Amniotic epithelial cell (primary cell): ENCODE measurements at places on chromosomes 3 and 15.

GRCh38 chr15:29952225-29952624, 130.0 kb upstream of the TJP1 start:
- DNase-seq = no peak

- peak; percentile 60 for DNase-seq
Measured at GRCh38 chr3:30934208-30934550, 39.7 kb upstream of the GADL1 start.

DNA sequence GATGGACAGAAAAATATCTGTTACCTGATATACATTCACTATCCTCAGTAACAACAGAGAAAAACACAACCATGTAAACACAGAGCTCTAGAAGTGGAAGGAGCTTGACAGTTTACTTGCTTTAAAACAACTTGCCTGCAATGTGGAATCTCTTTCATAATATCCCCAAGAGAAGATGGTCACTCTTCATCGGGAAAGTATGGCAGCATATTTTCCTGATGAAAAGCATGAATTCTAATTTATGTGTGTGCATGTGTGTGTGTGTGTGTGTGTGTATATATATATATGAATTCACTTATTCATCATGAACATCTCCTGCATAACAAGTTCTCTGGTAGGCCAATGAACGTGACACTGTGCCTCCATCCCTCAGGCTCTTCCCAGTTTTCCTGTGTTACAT, 81.2 kb downstream of the EFL1 start:
- DNase-seq = no peak

- DNase-seq = no peak
Measured at GRCh38 chr15:50978580-50978979, 70.1 kb downstream of the AP4E1 start.

DNA sequence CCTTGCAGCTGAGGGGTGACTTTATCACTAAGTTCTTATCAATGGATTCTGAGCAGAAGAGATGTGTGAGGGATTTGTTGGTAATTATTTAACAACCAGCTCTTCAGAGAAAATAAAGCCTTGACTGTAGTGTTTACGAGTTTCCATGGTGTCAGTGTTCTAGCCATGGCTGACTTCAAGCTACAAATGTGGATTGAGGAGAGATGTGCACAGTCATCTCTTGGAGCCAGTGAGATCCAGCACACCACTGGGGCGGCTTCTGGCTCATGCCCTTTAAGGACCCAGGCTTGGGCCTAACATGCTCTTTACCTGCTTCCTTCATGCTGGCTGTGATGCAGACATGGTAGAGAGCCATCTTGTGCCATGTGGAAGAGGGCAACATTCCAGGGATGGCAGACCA, 145.6 kb upstream of the MRPS22 start:
- no peak for DNase-seq

DNA sequence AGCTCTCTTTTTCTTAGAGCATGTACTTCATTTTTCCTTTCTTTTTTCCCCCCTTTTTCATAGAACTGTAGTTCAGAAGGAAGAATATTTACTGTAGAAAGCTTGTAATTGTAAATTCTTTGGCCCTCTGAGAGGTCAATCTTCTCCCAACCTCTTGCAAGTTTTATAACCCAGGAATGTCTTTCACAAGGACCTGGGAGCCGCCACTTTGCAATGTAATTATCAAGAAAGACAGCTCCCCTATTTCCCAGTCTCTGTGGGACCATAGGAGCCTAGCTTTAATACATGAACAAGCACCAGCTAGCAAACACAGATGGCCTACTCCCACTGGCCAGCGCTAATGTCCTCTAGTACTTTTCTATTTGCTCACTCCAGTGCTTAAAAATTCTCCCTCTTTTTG, 51.4 kb downstream of the NFKBIZ start:
- peak; percentile 24 for DNase-seq

DNA sequence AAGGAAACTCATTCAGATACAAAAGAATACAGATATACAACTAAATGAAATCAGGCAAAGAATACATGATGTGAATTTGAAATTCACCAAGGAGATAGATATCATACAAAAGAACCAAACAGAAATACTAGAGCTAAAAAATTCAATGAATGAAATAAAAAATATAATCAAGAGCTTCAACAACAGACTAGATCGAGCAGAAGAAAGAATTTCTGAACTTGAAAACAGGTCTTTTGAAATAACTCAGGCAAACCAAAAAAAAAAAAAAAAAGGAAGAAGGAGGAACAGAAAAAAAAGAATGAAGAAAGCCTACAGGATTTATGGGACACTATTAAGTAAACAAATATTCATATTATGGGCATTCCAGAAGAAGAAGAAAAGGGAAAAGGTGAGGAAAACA, 137.8 kb downstream of the DMXL2 start:
- DNase-seq = no peak

DNA sequence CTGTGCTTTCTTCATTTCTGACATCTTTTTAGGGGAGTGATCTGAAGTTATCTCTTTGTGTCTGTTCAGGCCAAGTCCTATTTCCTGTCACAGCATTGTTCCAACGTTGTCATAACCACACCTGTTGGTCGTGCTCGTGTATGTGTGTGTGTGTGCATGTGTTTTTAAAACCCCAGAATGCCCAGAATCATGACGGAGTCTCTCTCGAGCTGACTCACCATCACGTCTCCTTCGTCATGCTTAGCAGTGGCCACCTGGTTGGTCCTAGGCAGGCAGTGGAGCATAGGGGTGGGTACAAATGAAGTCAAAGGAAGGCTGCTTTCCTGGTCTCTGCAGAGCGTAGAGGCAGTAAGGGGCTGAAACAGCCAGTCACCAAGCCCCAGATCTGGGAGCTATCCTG, 126.8 kb upstream of the ABHD17C start:
- DNase-seq = no peak

GRCh38 chr3:181210275-181210674, 220.7 kb upstream of the DNAJC19 start:
- peak; percentile 6 for DNase-seq

DNA sequence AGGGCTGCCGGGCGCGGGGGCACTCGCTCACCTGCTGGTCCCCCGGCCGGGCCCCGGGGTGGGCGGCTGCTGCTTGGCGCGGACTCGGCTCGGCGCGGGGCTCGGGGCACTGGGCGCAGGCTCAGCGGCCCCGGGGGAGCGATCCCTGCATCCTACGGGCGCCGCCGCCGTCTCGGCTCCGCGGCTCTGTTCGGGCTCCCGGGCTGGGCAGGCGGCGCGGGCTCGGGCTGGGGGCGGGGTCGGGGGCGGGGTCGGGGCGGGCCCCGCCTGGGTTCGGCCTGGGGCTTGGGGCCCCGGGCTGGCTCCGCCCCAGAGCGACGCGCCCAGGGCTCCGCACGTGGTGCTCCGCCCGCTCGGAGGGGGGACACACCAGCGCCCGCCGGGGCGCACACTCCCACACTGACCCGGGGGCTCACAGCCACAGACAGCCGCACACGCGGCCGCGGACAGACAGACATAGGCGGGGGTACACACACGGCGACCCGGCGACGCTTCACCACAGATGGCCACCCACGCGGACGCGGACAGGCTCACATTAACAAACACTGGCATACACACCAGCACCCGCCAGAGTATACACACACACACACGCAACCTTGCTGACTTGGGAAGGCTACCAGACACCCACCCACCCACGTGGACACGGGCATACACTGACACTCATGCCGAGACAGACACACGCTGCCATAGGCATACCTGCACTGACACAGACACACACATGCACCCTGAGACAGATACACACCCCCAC, at the start of gene SCN5A:
TSS of gene SCN5A (minus strand) at position 188 of the 748 bp plus-strand sequence. CDS start 16,380 bp downstream, outside the sequence.
- DNase-seq = no peak

DNA sequence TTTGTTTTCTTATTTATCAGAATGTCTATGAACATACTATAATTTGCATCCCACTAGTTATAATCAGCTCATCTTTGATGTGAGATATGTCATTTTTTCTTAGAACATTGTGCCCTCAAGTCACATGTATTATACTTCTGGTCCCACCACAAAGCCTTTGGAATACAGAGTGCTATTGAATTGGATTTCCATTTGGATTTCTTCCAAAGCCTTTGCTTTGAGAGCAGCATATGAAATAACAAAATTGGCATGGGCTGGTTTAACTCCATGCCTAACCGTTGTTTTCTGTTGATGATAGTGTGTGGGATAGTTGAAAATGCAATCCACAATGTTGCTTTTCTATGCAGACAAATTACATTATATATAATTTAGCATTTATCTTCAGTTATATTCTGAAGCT, 284.5 kb upstream of the PLSCR5 start:
- DNase-seq = no peak

DNA sequence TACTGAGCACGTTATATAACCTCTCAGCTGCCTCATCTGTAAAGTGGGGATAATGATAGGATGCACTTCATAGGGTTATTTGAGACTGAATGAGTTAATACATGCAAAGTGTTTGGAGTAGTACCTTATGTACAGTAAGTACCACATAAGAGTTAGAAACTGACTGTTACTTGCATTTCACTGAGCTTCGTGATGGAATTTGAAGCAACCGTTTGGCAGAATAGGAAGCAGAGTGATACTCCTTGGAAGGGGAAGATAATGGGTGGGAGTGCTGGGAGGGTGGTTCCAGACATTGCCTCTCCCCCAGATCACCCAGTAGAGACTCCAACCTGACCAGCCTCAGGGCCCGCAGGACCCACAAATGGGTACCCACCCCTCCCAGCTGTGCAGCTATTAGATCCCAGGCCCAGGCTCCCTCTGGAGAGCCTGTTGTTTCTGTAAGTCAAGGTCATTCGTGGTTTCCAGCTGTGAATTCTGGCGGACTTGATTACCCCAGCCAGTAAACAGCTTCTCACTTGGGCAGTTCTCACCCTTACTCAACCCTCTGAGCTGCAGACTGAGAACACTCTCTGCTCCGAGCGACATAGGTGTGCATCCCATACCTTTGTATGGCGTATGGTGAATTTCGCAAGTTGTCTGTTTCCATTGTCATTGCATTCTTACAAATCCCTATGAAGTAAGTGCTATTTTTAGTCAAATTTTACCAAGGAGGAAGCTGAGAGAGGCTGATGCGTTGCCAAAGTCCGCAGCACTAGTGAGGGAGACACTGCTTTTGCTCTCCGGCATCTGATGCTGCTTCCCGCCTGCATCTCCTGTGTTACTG, 11.1 kb downstream of the ALPK3 start:
- DNase-seq = peak; percentile 30
